ENCODE measurements at places on chromosomes 16 and 17.

DNA sequence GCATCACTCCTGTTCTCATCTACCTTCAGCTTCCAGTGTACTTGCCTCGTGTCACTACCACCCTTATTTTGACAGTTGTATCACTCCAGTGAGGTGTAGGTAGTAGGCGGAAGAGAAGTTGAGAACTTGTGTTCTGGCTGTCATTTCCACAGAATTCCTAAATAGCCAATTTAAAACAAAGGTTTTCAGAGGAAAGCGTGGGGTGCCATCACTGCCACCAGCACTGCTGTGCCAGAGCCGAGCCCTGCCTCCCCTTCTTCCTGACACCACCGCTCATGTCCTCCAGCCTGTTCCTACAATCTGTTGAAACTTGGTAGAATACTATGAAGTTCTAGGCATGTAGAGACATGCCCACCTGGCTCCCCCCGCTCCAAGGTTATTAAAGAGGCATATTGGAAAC, 215.8 kb downstream of the TANC2 start:
- DNase-seq, result no peak

DNA sequence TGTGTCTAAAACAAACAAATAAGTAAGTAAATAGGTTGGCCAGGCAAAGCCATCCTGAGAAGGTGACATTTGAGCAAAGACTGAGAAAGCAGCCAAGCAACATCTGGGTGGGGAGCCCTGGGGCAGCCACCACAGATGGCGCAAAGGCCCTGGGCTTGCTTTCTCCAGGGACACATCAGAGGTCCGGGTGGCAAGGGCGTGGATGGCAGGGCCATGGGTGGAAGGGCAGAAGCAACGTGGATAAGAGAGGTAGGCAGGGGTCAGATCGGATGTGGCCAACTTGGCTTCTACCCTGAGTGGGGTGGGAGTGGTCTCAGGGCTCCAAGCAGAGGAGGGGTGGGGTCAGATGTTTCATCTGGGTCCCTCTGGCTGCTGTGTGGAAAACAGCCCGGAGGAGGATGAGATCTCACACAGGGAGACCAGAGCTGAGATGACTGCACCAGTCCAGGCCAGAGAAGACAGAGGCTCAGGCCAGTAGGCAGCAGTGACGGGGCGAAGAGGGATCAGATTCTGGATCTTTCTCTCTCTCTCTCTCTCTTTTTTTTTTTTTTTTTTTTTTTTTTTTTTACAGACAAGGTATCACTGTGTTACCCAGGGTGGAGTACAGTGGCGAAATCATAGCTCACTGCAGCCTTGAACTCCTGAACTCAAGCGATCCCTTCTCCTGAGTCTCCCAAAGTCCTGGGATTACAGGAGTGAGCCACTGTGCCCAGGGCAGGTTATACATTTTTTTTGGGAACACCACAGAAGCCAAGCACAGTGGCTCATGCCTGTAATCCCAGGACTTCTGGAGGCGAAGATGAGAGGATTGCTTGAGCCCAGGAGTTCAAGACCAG, 6.1 kb upstream of the SPN start:
- DNase-seq, result no peak

DNA sequence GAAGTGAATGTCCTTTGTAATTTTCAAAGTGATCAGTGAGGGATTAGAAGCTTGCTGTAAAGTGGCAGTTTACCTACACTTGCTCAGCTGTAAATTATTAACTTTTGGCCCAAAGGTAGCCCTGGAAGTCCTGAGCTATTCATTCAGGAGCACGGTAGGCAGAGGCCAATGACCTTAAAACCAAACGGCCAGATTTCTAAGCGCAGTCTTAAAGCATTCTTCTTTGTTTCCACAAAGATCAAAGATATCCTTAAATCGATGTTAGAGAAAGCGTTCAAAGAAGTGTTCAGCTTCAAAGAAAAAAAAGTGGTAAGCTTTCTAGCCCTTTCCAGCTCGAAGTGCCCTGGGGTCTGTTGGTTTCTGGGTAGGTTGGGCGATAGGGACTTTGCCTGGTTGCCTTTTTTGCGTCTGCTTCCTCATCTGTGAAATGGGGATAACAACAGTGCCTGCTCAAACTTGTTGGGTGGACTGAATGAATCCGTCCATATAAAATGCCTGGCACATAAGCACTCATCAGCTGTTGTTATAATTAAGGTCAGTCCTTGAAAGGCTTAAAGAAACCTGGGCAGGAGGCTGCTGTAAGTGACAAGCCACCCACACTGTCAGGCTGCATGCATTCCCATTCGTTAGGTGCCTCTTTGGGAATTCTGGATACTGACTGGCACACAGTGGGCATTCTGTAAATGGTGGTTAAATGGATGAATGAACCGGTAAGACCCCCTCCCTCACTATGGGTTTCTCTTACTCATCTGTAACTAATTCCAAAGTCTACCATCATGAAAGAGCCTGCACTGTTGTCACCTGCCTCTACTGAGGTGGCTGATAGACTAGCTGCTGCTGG, 113.2 kb downstream of the PRKCA start:
- no peak for DNase-seq

- peak; percentile 34 for DNase-seq
Measured at GRCh38 chr17:62965174-62965685, 805 bp upstream of the TANC2 start.

DNA sequence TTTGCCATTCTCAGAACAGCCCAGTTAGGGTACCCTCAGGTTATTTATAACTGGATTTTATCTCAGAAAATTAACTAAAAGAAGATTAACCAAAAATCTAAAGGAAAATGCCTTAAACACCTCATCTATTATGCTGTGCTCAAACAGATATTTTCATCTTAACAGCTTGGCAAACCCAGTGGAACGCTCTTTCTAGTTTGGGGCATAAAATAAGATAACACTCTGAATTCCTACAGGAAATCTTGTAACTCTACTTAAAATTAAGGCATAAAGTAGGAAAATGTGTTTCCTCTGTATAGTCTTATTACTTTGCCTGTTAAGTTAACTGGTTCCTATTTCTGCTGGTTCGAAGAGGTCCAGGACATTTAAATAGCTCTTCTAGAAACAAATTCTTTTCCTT, 723.9 kb downstream of the MAF start:
- no peak for DNase-seq

- DNase-seq, result no peak
Measured at GRCh38 chr17:56918916-56919315, 5.1 kb upstream of the TRIM25 start.

GRCh38 chr17:229709-230394, 48.4 kb upstream of the DOC2B start:
- no peak for DNase-seq

GRCh38 chr17:42536372-42537155, 523 bp downstream of the NAGLU start:
- DNase-seq, result peak; percentile 14

DNA sequence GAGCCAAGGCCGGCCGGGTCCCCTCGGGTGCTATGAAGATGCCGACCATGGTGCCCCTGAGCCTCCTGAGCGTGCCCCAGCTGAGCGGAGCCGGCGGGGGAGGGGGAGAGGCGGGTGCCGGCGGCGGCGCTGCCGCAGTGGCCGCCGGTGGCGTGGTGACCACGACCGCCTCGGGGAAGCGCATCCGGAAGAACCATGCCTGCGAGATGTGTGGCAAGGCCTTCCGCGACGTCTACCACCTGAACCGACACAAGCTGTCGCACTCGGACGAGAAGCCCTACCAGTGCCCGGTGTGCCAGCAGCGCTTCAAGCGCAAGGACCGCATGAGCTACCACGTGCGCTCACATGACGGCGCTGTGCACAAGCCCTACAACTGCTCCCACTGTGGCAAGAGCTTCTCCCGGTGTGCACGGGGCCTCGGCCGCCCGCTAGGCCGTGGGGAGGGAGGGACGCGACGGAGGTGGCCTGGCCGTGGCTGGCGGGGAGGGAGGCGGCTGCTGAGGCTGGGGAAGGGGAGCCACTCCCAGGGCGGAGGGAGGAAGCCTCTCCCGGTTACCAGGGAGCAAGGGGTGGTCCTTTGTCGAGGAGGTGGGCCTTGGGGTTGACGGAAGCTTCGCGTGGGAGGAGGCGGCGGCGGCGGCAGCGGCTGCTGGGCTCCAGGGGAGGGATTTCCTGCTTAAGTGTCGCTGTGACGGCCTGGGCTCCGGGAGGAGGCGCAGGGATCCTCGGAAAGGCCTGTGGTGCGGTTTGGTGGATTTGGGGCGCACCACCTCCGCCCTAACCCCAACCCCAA, 1.3 kb downstream of the MAZ start:
- DNase-seq, result peak; percentile 77
